ENCODE measurements at places on chromosomes 12 and 14.

DNA sequence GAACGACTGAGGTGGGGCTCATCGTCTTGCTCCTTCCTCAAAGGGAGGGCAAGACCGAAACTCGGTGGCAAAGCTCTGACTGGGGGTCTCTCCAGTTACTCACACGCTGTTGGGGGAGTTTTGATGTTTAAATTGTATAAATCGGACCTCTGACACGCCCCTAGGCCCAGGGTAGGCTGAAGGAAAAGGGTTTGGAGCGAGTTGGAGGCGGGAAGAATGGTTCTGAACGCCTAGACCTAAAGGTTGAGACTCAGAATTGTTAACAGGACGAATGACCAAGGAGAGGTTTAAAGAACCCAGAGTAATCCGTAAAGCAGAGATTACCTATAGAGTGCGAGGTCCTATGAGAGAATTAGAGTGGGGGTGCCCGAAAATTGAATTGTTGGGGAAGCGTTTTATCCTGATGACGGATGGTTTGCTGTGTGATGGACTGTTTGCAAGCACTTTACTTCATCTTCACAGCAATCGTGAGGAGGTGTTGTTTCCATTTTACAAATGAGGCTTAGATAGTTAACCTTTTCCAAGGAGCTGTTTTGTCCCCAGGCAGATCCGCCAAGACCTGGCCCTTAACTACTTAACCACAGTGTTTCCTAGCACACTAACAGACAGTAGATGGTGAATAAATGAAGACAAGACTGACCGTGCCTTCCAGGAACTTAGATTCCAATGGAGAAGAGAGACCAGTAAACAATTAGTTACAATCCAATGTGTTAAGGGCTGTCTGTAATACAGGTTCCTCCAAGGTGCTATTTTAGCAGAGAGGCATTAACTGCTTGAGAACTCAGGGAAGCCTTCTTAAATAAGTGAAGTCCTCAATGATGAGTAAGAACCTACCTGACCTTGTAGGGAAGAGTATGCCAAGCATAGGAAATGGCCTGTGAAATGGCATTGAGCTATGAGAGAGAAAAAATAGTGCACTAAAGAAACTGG is 929 bp upstream of the UBE2N start:
- no peak for DNase-seq

- DNase-seq = no peak
These were observed 33.9 kb downstream of the SERPINA3 start for GRCh38 chr14:94646066-94646465.

- DNase-seq = no peak
These were observed 292.4 kb downstream of the DUSP6 start for GRCh38 chr12:89059721-89060541.

GRCh38 chr12:12520273-12520672 is 42.4 kb downstream of the DUSP16 start:
- no peak for DNase-seq

GRCh38 chr14:92897922-92898565 is 24.9 kb upstream of the CHGA start:
- no peak for DNase-seq

All from GM19239 (cell line).